ENCODE measurements at places on chromosomes 1 and 21. TPM values are rescaled to one million over a fixed set of nuclear protein-coding genes. Genes with fewer than 3 reads are reported as not detected.

- no peak for DNase-seq
Measured at GRCh38 chr1:214503553-214503952, 47.8 kb downstream of the PTPN14 start.

GRCh38 chr1:52588535-52588934, 13.6 kb upstream of the GPX7 start:
- no peak for DNase-seq

DNA sequence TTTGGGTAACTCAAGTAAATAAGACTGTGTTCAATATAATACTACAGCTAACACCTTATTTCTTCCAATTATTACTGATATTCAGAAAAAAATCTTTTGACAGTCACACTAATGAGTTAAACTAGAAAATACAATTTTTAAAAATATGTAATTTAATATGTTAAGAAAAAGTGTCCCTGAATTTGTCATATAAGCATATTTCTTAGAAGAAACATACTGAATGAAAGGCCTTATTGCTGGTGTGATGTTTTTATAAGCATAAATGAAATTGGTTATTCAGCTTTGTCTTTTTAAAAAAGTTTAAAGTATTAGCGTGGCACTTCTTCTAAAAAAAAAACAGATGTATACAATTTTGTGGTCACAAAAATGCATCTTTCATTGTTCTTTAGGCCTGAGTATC, 267.3 kb downstream of the NEGR1 start:
- DNase-seq: no peak

DNA sequence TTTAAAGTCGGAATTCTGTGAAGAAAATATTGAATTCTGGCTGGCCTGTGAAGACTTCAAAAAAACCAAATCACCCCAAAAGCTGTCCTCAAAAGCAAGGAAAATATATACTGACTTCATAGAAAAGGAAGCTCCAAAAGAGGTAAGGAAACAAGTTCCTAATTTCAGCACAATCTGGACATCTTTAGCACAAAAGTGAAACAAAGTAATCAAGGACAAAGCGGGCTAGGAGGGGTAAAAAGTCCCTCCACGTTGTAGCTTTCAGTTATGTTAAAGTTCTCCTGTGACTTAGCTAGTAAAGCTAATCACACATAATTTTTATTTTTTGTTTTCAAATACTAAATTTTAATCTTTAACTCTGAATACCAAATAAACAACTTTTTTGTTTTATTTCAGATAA, 2.2 kb downstream of the RGS2 start:
- no peak for DNase-seq

GRCh38 chr1:198725090-198725489, 86.2 kb downstream of the PTPRC start:
- no peak for DNase-seq

The THEM5 gene
- not detected for total RNA-seq

DNA sequence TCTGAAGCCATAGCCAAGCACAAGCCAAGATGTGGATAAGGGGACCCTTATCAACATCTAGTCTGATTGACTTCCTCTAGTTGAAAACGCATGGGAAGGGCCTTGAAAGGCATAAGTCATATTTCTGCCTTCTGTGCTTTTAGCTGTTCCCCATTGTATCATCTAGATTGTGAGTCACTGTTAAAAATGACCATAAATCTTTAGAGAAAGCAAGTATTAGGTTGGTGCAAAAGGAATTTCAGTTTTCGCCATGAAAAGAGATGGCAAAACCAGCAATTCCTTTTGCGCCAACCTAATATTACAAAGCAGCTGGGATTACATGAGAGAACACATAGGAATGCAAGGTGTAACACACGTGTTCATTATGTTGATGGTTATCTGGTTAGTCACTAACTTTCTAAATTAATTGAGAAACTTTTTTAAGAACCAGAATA, 63.6 kb downstream of the CLIC6 start:
- no peak for DNase-seq

DNA sequence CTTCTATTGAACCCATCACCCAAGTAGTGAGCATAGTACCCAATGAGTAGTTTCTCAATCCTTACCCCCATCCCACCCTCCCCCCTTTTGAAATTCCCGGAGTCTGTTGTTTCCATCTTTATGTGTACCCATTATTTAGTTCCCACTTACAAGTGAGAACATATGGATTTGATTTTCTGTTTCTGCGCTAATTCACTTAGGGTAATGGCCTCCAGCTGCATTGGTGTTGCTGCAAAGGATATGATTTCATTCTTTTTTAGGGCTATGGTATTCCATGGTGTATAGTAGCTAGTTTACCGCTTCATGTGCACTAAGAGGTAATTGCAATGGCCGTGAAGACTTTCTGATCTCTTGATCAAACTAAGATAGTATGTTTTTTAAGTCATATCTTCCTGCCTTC, 107.5 kb upstream of the SERTAD4 start:
- DNase-seq: no peak

- no peak for DNase-seq
Measured at GRCh38 chr21:33080376-33080775, 10.4 kb downstream of the OLIG1 start.

- no peak for DNase-seq
Measured at GRCh38 chr1:86387916-86388627, 8.1 kb downstream of the ODF2L start.

The TFF3 gene
- 1.00 TPM for total RNA-seq

GRCh38 chr21:27614231-27614630, 647.3 kb upstream of the ADAMTS5 start:
- no peak for DNase-seq

The LCK gene
- 0.51 TPM for total RNA-seq

The USH2A gene
- 2.7 TPM for total RNA-seq

The S100A2 gene
- 2.3 TPM for total RNA-seq

The TRABD2B gene
- total RNA-seq: 0.51 TPM

The MSTO1 gene
- total RNA-seq: 9.7 TPM

GRCh38 chr1:69737527-69738185, 169.9 kb downstream of the LRRC7 start:
- no peak for DNase-seq

DNA sequence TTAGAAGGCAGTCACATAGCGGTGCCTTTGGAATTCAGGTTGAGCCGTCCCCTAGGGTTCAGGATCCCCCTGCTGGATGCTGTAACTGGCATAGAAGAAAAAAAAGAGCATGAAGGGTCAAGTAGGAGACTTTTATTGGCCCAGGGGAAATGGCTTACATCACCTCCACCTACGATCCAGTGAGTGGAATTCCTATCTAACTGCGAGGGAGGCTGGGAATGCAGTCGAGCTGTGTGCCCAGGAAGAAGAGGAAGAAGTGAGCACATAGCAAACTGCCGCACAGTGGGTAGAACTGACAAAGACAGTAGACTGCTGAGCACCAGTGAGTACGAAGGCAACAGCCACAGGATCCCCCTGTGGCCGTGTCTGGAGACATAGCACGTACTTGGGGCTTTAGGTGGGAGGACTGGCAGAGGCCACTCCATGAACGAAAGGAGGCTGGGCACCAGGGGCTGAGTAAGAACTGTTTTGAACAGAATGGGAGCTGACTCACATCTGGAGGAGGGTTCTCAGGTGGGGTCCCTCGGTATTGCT, 79.2 kb downstream of the RNF220 start:
- DNase-seq: no peak
